Left renal cortex interstitium (tissue), 4 donors: ENCODE measurements at places on chromosomes 13 and 19.

GRCh38 chr13:52359534-52359933, 46.4 kb downstream of the THSD1 start:
- DNase-seq = peak; percentile 30

GRCh38 chr13:25571237-25571636, 199.5 kb downstream of the ATP8A2 start:
- DNase-seq = no peak

- no peak for DNase-seq
Observed at GRCh38 chr13:110403721-110404120, 96.6 kb downstream of the COL4A2 start.

DNA sequence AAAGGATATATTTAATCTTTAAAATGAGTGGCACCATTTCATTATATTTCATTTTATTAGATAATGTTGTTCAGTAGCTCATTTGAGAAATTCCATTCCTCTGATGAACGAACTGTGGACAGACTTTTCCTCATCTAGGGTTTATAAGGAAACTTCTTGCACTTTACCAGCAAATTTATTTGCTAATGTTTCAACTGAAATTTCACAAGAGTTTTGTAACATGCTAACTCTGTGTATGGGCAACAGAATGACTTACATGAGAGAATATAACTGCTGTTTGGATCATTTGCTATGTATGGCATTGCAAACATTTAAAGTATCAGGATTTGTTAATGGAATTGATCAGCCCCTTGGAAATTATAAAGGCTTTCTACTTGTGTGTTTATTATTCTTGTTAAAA, 3.7 kb upstream of the IRS2 start:
- no peak for DNase-seq

DNA sequence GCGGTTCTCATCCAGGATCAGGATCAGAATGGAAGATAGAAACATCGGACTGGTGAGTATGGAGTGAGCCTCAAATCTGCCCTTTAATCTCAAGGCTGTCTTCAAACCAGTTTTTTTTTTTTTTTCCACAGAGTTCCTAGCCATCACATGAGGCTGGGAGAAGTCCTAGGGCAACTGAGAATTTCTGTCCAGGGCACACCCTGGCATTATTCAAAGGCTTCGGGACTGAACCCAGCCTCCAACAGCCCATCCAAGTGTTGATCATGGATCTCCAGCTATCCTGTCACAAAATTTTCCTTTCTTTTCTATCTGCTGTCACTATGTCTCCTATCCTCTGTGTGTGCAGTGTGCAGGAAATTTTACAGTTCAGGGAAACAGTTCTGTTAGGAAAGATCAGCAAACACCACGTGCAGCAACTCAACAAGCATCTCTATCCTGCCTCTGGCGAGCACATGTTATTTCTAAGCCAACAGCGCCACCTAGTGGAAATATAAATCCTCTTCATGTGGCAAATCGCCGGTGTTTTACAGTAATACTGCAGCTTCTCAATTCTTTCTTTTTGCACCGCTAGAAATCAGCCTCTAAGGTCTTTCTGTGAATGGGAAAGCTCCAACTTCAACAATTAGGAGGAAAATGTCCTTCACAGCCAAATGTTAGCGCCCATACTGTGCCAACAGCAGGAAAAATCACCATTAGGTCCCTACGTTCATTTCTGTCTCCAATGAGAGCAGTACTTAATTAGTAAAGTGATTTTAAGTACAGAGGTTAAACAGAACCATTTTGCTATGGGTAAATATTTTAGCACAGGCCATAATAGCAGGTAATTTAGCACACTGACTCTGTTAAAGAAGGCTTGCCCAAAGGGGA, 21.4 kb upstream of the ZNF181 start:
- no peak for DNase-seq

DNA sequence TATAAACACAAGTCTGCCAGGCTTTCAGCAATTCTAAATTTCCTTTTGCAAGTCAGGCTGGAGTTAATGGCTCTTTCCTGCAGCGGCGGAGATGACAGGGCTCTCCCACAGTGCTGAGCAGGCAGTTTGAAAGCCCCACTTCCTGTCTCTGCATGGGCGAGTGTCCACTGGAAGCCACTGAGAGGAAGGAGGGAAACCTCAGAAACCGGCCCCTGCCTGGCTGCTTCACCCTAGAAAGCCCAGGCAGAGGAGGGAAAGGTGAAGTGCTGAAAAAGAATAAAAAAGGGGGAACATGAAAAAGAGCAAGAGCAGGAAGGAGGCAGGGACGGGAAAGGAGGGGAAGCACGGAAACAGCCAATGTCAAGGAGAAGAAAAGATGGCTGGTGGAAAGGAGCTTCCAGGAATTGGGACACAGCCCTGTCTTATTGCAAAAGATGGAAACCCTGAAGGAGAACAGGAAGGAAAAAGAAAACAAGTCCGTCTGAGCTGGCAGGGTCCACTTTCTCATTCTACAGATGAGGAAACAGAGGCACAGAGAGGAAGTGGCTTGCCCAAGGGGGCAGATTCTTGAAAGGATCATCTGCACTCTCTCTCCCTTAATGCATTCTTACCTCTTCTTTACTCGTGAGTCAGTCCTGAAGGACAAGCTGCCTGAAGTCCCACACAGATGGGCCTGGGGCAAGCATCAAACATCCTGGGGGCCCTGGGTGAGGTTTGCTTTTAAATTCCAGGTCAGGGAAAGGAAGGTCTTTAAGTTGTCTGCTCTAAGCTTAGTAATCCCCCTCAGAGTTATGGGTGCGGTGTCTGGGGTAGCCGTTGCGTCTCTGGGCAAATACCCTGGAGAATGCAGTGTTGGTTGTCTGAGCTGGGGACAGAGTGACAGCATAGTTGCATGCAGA, 38.8 kb upstream of the ALOX5AP start:
- no peak for DNase-seq

DNA sequence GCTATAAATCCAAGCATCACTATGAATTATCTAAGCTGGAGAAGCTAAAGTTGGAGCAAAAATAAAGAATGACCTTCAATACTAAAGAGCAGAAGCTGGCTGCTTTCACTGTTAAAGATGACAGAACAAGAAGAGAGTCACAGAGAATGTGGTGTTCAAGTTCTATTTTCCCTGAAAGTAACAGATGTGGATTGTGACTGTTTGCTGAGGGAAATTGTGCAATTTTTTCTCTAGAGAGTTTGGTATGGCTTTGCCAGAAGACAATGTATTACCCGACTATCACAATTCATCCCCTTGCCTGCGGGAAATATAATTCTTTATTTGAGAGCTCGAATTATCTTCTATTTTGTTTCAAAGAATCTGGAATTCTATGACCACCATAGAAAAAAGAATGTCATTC, 83.1 kb downstream of the TNFSF13B start:
- no peak for DNase-seq

DNA sequence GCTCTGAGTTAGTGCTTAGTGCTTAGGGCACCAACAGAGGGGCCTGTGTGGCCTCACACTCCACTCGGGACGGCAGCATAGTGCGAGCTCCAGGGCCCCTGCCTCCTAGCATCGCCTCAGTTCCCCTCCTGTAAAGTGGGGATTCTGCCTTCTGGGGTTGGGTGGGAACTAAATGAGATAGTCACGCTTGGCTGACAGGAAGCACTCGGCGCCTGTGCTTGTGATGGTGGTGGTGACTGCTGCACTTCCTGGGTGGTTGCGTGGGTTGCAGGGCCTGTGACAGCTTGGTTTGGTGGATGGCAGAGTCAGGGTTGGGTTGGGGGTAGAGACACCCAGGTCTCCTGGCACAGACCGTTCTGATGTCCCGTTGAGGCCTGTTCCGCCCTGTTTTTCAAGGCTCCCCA, 7.7 kb downstream of the PLEKHF1 start:
- no peak for DNase-seq

DNA sequence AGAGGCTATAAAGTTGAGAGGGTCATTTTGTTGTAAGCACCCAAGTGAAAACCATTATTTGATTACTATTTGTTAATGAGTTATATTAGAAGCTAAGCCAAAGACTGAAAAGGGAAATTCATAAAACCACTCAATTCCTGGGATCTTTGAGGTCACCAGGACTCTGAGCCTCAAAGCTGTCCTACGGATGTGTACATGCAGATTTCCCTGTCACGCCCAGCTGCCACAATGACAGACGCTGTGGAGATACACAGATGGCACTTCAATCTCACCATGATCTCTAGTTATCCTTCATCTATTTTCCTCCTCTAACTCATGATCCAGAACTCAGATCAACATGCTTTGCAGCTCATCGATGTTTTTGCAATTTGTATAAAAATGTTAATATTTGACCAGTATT, 403.5 kb upstream of the MIR17HG start:
- DNase-seq = no peak

GRCh38 chr19:1651568-1652291, 685 bp downstream of the TCF3 start:
- no peak for DNase-seq

- no peak for DNase-seq
Observed at GRCh38 chr19:7916103-7916954, 1.7 kb downstream of the TGFBR3L start.

GRCh38 chr19:13381827-13382632, 124.2 kb downstream of the CACNA1A start:
- DNase-seq = no peak

DNA sequence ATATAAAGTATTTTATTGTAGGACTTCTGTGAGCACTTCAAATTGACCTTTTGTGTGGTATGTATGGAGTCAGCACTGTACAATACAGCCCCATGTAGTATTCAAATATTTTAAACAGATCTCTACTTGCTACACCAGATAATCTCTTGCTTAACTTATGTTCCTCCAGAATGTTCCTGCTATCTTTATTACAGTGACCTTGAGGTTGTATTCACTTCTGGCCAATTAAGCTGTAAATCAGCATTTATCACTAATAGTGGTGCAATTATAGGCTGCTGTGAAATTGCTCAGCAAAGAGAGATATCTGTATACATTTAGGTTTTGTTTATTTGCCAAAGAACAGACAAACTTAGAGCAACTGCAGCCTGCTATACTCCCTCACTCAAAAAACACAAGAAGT, 1218.6 kb downstream of the PCDH17 start:
- DNase-seq = no peak

DNA sequence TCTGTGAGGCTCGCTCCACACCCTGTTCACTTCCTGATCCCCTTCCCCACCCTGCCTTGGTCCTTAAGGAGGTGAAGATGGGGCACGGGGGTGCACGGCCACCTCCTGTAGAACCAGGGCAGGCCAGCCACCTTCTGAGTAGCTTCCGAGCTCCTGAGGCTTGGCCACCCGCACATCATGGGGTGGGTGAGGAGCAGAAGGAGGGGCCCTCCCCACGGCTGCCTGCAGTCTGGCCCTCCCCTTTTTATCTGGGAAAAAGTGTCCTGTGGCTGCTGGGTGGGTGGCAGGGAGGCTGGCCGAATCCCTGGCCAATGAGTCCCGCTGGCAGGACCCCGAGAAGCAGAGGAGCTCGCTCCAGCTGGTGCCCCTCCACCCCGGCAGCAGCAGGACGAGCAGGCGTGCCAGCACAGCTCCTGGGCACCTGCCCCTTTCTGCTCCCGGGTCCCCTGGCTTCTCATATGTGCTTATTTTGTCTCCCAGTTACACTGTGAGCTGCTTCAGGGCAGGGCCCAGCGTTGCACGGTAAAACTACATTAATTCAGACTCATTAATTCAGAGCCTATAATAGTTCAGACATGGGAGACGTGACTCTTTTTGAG, 135.0 kb downstream of the KDM4B start:
- DNase-seq = no peak

GRCh38 chr13:73754727-73755292, 379.4 kb downstream of the KLF12 start:
- DNase-seq = peak; percentile 70

GRCh38 chr19:42204664-42205063, 12.8 kb downstream of the DEDD2 start:
- no peak for DNase-seq

DNA sequence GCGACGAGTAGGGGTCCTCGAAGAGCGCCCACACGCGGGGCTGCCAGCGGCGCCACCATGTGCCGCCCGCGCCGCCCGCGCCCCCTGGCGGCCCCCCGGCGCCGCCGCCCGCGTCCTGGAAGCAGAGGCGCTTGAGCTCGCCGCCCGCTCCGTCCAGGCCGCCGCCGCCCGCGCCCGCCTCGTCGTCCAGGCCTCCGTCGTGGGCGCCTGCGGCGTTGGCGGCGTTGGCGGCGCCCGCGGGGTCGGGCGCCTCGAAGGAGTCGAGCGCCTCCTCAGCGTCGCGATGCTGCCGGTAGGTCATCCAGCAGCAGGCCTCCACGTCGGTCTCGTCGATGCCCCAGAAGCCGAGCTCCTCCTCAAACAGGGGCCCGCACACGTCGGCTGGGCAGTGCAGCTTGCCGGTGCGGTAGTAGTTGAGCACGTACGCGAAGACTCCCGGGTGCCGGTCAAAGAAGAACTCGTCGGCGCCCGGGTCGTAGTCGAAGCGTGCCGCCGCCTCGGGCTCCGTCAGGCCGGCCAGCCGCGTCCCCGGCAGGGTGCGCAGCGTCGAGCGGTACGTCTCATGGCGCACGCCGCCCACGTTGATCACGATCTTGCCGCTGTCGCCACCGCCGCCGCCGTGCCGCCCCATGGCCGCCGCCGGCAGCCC, 829 bp downstream of the KCNC3 start:
- DNase-seq = no peak

DNA sequence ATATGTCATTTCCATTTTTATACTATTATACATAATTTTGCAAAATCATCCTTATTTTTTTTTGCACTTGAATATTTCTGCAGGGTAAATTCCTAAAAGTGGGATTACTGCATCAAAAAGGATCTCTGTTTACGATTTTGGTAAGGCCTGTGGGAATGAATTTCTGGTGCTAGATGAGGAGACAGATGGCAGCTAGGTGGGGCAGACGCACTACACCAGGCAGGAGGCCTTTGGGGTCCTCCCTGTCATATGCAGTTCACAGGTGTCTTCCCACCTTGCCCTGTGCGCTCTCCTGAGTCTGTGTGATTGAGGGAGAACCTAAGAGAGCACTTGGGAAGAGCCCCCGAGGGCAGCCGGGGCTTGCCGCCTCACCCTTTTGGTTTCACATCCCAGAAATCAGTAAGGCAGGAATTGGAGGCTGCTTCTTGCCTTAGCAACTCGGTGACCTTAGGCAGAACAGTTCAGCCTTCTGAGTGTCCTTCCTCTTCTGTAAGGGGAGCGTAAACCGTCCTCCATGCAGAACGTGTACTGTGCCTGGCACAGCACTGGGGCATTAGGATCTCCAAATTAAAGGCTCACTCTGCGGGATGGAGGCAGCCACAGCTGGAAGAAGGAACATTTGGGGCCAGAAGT, 13.4 kb upstream of the GJB2 start:
- no peak for DNase-seq

DNA sequence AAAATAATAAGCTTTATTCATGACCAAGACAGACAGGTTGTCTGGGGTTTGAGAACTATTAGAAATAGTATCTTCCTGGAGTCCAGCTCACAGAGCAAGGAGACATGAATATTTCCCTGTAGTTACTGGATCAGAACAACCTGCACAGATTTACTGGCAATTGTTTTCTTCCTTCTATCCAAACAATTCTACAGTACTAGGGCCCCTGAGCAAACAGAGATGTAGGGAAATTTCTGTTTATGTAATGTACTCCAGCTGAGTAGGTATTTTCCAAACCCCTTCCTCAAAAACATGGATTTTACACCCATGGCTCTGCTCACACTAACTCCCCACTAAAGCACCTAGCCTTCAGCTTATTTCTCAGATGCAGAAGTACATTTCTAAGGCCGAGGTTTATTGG, 557.6 kb downstream of the GPC6 start:
- no peak for DNase-seq
